HFF-Myc (cell line): ENCODE measurements at places on chromosomes 11 and 22.

DNA sequence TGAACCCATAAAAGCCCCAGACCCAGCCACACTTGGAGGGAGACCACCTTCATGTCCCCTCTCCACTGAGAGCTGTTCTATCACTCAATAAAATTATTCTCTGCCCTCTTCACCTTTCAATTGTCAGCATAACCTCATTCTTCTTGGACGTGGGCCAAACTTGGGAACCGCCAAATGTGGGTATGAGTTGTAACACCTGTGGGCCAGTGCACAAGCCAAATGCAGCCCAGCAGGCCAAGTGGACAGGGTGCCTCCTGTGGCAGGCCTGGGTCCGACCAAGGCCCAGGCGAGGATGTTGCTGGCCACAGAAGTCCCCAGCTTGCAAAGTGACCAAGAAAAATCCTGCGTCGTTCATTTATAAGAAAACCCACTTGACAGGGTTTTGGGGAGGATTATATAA is 621.2 kb downstream of the METTL15 start:
- no peak for DNase-seq

GRCh38 chr11:7467652-7468051 is 17.7 kb upstream of the OLFML1 start:
- DNase-seq: no peak

DNA sequence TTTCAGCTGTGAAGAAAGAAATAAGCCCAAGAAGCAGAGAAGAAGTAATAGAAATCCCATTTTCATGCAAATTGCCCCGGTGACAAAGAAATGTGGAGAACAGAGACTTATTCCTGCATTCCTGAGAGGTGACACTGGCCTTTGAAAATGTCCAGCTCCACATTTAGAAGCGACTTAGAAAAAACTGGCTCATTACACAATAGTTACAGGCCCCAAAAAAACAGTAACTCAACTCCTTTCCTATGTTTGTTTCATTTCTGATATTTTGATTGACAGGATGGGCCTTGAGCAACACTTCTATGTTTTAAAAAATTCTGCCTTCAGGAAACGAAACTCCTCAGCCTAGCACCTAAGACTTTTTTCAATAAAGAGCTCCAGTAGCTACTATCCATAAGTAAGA is 726.9 kb upstream of the TENM4 start:
- DNase-seq: no peak

DNA sequence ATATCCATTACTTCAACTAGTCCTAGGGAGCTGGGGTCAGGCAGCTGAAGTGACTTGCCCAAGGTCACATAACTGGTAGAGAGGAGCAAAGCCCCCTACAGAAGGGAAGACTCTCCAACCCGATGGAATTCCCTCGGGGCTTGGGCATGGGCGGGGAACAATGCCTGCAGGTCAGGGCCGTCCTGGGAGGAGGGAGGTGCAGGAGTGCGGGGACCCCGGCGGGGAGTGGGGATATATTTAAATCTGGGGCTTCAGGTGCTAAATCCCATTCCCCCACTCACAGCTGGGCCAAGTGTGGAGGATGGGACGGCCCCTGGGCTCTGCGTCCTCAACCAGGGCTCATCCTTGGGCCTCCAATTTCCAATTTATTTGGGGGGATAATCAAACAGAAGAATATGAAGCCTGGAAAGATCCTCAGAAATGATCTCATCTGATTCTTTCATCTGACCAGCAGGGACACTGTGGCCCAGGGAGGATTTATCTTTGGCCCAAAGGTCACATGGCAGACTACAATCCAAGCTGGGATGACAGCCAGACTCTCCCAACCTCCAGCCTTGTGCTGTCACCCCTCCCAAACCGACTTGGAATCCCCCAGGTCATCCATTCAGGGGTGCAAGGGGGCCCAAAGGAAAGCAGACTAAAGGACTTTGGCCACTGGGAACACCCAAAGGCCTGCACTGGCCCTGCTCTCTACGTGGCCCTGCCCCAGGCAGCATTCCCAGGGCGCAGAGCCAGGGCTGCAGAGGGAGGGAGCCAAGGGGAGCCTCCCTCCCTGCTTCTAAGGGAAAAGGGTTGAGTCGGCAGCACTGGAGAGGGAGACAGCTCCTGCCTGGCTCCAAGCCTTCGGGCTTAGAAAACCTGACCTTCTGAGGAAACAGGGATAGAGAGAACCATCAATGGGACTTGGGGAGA is 8.7 kb upstream of the C1QTNF6 start:
- DNase-seq: no peak

DNA sequence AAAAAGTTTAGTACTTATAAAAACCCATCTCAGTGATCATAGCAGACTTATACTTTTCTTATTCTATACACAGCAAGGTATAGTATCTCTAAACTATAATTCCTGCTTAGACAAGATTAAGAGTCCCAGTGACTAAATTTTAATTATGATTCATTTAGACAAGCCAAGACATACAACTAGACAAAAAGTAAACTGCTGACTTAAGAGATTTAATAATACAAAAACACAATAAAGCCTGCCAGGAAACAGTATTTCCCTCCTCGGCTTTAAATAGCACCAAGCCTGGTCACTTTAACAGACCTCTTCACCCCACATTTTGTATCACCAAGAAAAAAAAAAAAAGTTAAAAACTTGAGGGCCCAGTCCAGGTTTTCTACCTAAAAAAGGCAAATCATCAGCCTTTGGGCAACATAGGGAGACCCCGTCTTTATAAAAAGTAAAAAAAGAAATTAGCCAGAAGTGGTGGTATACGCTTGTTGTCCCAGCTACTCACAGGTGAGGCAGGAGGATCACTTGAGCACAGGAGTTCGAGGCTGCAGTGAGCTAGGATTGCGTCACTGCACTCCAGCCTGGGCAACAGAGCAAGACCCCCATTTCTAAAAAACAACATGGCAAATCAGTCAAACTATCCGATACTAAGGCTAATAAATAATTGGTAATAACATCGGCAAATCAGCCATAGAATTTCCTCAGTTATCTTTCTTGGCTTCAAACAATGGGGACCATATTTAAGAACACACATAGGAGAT is 53.8 kb downstream of the SIK3 start:
- no peak for DNase-seq

DNA sequence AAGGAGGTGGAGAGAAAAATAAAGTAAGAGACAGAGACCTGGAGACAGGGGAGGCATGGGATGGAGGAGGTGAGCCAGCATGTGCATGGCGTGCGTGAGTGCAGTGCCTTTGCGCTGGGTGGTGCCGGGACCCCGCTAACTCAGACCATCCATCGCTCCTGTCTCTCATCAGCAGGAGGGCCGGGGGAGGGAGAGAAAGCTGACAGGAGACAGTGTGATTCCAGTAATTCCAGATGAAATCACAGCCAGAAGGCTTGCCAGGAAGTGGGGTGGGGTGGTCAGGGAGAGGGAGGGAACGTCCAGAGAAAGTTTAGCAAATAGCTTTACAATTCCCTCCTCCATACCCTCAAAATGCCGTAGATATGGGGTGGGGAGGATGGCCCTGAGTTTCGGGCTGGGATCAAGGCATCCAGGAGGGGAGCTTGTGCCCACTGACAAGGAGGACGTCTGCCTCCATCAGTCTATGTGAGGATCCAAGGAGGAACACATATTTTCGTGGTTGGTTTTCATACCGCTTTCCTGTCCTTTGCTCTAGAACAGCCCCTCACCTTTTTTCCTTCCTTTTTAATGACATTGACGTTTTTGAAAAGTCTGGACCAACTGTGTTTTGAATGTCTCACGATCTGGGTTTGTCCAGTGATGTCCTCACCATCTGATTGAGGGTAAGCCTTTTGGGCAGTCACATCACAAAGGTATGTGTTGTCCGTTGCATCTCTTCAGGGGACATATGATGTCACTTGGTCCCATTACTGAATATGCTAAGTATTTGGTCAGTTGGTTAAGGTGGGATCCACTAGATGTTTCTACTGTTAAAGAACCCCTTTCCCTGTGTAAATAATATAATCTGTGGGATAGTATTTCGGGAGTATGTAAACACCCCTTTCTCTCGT is 567.3 kb downstream of the MIAT start:
- no peak for DNase-seq

GRCh38 chr11:2139621-2140337 is 590 bp upstream of the IGF2 start:
- DNase-seq: no peak

DNA sequence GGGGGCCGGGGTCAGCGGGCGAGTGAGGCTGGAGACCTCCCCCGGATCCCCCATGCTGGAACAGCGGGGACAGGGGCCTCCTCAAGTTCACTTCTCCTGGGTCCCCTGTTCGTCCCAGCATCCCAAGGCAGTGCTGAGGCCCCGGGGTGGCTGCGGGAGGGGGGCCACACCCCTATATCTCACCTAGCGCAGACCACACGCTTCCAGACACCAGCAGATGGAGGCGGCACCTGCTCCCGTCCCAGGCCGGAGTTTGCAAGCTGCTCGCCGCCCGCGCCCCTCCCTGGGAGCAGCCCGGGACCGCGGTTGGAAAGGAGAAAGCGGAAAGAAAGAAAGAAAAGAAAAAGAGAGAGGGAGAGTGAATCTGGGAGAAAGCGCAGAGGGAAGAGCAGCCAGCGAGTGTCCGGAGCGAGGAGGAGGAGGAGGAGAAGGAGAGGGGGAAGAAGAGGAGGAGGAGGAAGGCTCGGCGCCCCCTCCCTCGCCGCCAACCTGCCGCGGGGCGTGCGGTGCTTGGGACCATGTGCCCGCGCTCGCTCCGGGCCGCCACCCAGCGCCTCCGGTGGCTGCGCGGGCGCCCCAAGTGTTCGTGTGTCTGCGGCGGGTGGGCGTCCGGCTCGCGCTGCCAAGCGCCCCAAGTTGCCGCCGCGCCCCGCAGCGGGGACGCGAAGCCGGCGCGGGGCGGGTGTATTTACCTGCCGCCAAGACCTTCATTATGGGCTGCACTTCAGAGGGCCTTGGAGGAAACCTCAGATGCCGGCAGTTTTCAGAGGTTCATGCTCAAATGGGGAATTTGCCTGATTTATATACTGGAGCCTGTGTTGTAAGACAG is at the start of gene LIF:
Gene LIF (minus strand): TSS at position 775 of the 829 bp plus-strand sequence. CDS start 64 bp downstream, at position 711.
- DNase-seq: no peak

GRCh38 chr11:82901922-82902485 is 468 bp downstream of the DDIAS start:
- no peak for DNase-seq
